ENCODE measurements at places on chromosomes 11 and 22.

GRCh38 chr11:6061475-6061874, 30.9 kb upstream of the OR56A1 start:
- no peak for DNase-seq

GRCh38 chr22:49623176-49623575, 204.5 kb downstream of the BRD1 start:
- no peak for DNase-seq

DNA sequence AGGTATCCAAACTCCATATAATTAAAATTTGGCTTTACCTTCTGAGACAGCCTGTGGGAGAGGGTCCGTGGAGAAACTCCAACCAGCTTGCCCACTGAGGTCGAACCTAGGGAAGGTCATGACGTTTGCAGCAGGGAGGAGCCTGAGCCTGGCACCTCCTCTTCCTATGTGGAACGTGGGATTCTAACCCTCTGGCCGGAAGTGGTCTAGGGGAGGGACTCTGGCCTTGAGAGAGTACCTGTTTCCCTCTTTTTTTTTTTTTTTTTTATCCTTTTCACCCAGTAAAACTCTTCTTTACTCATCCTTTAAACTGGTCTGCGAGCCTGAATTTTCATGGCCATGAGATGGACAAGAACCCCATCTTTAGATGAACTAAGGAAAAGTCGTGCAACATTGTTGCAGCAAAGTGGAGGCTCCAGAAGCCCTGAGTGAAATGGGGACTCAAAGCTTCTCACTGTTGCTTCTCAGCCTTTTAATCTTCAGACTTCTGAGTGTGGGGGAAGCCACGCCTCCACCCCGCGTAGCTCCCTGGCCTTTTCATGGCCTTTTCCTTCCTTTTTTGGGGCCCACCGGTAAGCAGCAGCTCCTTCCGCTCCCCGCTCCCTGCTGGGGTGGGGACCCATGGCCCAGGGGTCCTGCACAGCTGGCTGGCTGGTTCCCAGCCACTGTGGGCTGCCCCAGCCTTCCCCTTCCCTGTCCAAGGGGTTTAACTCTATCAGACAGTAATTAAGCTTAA, 1359.9 kb downstream of the LRRC4C start:
- no peak for DNase-seq

GRCh38 chr11:12404436-12404835, 27.1 kb downstream of the PARVA start:
- no peak for DNase-seq

GRCh38 chr11:69771466-69771865, 3.7 kb downstream of the FGF4 start:
- no peak for DNase-seq

DNA sequence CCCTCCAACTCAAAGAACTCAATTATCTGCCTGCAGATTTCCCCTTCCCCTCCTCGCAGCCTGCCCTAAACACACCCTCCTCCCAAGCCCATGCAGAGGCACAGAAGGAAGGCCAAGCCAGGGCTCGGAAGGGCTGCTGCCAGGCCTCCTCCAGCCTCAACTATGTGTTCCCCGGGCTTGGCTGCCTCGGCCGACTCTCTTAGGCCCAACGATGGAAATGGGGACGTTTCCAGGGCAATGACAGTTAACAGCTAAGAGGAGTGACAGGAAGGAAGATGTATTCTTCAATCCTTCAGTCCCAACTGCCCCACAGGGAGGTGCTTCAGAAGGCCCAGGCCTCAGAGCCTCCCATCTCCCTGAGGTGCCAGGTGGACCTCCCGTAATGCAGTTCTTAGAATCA, 104.0 kb upstream of the AKIP1 start:
- DNase-seq, result no peak

DNA sequence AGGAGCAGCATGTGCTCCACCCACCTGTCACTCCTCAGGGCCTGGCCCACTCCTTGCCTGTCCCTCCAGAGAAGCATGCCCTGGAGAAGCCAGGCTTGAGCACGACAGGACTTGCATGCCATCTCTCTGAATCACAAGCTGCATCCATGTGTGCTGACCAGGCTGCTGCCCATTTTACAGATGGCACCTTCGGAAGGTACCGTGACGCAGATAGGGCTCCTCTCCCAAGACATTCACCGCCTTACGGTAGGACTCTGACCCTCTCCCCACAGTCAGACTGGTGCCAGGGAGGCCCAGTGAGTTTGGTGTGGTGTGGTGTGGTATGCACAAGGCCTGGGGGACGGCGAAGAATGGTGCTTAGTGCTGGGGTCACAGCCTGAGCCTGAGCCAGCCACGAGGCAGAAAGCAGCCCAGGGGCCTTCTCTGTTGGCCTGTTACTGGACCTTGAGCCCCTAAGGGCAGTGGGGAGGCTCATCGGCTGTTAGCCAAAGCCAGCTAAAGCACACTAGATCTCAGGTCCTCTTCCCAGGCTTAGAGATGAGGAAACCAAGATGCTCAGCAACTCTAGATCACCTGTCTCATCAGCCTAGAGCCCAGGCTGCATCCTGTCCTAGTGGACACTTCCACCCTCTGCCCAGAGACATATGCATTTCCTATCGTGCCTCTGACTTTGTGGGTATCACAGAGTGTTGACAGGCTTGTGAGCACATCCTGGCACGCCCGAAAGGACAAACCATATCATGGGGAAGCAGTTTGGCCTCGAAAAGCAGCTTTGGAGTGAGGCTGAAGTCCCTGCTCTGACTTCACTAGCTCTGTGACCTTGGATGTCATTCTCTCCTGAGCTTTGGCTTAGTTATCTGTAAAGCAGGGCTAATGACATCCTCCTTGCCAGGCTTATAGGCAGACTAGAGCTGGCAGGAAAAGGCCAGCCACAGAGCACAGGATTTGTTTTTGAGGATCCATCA, 17.8 kb downstream of the CYB5R2 start:
- no peak for DNase-seq

- no peak for DNase-seq
These were observed 658.2 kb downstream of the NTM start for GRCh38 chr11:132028380-132029240.

DNA sequence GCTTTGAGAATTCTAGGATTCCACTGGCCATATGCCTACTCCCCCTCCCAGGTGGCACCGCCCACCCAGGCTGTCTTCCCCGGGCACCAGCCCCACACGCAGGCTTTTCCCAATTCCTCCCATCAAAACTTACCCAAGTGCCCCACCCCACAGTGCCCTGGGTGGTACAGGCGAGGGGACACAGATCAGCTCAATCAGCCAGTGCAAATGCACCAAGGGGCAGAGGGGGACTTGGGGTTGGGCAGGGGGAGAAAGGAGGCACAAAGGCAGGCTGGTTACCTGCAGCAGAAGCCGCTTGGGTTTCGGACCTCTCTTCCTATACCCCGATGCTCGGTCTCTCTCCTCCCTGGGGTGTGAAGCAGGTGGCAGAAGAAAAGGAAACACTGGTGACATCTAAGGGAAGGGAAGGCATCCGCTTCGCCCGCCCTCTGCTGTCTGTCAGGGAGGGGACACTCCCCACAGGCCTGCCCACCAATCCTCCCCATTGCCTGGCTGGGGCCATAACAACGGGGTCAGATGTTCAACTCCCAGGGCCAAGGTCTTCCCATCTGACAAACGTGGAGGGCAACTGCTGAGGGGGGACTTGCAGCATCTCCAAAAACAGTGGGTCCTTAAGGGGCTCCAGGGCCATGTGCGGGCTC, 14.0 kb downstream of the CBX7 start:
- no peak for DNase-seq

DNA sequence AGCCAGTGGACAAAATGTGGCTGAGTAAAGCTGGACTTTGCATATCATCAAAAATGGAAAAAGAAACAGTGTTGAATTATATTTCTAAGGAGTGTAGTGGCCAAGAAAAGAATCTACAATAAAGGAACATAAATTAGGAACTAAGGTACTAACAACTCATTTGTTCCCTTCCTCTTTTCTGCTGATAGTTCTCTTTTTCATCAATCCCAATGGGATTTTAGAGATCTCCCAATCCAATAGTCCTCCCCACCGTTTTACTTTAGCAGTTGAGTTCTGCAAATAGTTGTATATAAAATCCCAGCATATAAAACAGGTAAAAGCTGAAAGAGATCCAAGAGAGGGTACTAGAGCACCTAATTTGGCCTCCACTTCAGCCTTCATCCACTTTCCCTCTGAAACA, 2.0 kb downstream of the PRCP start:
- DNase-seq, result no peak

- DNase-seq, result no peak
These were observed 7.2 kb downstream of the PPFIBP2 start for GRCh38 chr11:7520981-7521487.

DNA sequence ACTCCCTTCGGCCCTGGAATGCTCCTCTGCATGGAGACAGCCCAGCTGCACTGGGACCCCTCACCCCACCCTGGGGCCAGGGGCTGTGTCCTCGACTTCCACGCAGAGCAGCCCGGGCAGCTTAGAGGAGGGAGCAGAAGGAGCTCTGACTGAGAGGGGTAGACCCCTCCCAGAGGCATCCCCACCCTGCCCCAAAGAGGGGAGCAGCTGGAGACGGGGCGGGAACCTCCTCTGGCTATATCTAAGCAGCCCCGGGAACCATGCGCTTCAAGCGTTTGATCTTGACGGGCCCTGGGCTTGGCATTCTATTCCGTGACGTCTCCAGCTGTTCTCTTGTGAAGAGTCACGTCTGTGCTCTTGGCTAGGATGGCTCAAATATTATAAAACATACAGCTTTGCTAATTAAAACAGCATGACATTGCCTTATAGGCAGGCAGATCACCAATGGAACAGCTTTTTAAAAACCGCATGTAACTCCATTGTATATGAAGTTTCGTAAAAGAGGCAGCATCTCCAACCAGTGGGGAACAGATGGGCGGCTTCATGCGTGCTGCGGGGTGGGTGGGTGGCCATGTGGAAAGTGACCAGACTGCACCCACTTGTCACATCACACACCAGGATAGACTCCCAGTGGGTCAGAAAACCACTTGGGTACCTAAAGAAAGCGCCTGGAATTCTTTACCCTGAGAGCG, 7.7 kb downstream of the KCNQ1 start:
- no peak for DNase-seq

GRCh38 chr11:44149651-44150050, 54.2 kb downstream of the EXT2 start:
- DNase-seq, result no peak

DNA sequence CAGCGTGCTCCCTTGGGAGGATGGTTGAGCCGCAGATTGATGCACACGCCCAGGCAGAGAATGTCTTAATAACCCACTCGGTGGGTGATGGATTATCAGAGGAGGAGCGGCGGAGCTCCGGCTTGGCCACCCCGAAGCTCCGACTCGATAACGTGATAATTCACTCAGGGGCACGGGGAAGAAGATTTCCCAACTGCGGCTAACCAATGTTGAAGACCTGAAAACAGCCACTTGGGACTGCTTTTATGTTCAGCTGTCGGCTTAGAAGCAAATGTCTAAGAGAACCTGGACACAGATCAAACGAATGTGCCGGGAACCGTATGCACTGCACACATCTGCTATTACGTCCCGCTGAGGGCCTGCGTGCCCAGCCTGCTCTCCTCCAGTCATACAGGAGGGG, 206.8 kb upstream of the CADM1 start:
- DNase-seq, result no peak

DNA sequence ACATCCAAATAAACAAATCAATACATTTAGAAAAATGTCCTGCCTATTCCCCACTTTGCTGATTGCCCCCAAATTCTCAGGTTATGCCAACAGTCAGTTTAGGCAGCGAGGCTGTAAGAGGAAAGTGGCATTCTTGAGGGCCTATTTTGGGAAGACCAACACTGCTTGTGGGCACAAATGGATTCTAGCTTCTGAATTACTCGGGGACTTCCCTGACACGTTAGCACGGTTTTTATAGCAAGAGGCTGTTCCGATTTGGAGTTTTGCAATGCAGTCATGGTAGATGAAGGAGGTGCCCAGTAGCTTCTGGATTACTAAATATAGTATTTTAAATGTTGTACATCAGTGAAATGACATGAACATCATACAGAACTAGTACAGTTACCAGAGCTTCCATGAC, 13.1 kb downstream of the RCN1 start:
- DNase-seq, result no peak

GRCh38 chr11:43515090-43515489, 156.4 kb downstream of the TTC17 start:
- no peak for DNase-seq

DNA sequence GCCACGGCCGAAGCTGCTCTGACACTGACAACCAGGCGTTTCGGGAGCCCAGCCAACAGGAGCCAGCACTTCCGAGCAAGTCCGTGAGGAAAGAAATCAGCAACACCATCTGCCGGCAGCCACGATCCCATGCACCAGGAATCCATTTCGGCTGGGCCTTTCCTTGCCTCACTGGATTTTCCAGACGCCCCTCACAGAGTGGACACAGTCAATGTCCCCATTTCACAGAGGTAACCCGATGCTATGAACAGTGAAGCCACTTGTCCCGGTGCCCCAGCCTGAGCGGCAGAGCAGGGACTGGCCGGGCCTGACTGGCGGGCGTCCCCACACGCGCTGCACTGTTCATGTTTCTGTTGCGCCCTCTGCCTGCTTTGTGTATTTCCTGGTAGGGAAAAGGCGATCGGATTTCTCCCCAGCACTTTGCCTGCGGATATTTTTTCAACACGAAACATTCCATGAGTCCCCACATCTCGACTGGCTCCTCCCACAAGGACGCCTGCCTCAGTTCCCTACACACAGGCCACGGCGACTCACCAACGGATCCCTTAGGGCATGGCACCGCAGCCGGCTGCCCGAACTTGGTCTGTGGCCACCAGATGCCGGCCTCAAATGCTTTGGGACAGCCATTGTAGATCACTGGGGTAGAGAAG, 55.3 kb downstream of the TRMU start:
- DNase-seq, result no peak

- DNase-seq, result no peak
These were observed 106.4 kb downstream of the DSCAML1 start for GRCh38 chr11:117690484-117691217.

DNA sequence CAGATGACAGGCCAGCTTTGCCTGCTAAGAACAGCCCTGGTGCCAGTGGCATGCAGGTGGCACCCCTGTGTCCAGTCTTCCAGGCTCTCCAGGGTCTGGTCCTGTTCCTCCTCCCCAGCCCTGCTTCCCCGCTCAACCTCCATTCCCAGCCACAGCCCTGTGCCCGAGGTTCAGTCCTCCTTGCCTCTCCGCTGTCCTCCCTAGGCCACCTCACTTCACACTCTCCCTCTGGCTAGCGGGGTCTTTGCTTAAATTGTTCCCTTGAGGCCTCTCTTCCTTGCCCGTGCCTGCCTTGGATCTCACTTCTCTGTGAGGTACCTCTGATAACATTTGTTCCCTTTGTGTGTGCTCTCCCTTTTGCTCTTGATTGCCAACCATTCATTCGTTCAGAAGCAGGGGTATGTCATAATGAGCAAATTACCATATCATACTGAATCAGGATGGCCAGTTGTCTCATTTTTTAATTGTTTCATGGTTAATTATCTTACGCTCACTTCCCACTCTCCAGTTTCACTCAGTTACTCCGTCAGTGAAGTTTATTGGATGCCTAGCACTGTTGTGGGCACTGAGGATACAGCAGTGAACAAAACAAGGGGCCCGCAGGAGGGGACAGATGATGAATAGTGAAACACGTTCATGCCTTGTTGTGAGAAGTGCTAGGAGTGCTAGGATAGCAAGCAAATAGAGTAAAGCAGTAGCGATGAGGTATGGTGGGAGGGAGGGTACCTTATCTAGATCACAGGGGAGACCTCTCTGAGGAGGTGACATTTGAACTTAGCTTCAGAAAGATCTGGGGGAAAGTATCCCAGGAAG, 7.4 kb downstream of the BMAL1 start:
- DNase-seq, result no peak

All from esophagus squamous epithelium (tissue), 5 donors.